ENCODE measurements at places on chromosomes 12 and 14.
A peak's percentile ranks its signal among the peaks of the same experiment; 100 is the strongest.

GRCh38 chr14:56154321-56154720 lies 36.1 kb downstream of the PELI2 start:
- no peak for DNase-seq

GRCh38 chr14:25094171-25094907 lies 44.4 kb upstream of the STXBP6 start:
- DNase-seq = no peak

DNA sequence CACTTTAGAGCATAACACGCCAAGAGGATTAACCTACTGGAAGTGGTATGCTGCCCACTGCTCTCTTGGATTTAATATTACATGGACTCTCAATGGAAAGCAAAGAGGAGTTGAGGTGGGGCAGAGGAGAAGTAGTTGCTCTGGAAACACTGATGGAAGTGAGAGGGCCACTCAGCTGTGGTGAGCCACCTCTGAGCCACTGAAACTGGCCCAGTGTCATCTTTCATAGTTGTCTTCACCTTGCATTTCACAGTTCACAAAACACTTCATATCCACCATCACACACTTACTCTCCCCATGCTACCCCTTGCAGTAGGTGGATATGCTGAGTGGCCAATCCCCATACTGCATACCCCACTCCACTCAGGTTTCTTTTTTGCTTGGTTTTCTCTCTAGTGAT lies 12.2 kb upstream of the PCED1B start:
- DNase-seq = no peak

DNA sequence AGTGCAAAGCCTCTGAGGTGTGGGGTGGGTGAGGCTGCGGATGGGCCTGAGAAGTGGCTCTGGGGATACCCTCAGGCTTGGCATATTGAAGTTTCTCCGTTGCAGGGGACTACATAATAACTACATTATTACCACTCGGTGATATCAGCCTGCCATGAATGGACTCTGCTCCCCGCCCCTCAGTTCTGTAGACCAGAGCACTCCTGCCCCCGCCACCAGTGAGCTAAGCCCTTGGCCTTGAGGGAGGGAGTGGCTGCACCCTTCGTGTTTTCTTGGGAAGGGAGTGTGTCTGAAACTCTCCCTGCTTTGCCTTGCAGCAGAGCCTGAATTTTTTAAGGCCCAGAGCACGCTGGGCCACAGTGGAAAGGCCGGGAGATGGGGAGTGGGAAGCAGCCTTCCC lies 1.7 kb downstream of the ORAI1 start:
- no peak for DNase-seq

DNA sequence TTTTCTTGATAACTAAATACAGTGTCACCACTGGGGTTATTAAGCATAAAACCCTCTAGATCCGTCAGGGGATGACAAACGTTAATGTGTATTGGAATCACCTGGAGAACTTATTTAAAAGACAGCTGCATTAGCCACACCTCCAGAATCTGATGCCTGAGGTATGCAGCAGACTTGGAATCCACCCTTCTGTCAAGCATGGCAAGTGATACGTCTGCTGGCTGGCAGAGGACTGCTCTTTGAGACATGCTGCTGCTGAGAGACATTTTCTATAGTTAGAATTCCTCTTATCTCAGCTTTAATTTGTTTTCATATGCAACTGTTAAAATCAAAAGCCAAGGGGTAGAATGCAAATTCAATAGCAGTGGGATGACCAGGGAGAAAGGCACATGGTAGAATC lies 496.3 kb downstream of the NELL2 start:
- no peak for DNase-seq

DNA sequence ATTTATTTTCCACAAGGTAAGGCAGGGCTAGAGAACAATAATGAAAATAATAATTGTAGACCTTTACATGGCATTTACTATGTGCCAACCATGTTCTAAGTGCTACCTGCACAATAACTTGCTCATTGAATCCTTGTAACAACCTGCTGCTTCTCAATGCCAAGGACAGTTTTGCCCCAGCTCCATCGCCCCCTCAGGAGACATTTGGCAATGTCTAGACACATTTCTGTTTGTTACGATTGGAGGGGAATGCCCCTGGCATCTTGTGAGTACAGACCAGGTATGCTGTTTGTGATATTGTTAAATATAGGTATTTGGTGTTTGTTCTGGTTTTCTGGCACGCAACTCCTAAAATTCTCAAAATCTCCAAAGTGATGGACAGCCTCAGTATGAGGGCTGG lies 8.1 kb upstream of the ATXN2 start:
- no peak for DNase-seq

- DNase-seq = no peak
These were observed 18.4 kb downstream of the FAR2 start for GRCh38 chr12:29167445-29167844.

GRCh38 chr14:31070431-31070830 lies 44.3 kb upstream of the STRN3 start:
- no peak for DNase-seq

- peak; percentile 59 for DNase-seq
These were observed 111.4 kb downstream of the EGLN3 start for GRCh38 chr14:33839193-33840076.

DNA sequence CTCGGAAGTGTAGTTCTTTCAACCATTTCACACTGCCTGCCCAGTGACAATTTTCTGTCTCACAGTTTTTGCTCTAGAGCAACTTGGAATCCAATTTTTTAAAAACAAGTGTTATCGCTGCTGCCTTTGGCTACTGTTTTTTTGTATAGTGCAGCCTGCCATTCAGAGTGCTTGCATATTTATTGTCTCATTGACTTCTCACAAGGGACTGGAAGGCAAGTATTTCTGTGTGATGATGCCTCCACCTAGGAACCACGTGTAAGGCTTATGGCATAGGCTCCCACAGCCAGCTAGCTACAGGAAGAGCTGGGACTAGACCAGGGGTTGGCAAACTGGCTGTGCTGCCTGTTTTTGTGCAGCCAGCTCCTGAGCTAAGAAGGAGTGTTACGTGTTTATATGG lies 903 bp downstream of the PARPBP start:
- no peak for DNase-seq

DNA sequence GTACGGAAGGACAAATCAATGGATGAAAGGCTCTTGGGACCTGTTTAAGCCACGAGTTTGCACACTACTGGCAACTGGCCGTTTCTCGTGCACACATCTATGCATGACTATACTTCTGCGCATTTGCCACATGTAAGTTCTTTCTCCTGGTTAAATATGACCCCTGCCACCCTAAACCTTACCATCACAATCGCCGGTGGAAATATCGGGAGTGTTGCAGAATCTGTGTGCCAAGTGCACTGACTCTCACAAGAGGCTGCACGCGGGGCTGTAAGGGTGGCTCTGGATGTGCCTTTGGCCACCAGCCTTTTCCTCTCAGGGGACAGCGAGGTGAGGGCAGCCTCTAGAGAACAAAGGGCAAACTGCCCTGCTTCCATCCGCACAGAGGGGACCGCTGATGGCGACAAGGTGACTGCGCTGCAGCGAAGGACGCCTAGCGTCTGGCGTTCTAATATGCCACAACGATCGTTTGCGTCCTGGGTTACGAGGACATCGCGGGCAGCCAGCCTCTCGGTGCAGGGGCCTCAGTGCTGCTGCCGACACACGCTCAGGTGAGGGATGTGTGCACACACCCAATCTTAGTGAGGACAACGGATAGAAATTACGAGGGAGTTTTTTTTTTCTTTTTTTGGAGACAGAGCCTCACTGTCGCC lies 232.2 kb downstream of the PCNX1 start:
- no peak for DNase-seq

DNA sequence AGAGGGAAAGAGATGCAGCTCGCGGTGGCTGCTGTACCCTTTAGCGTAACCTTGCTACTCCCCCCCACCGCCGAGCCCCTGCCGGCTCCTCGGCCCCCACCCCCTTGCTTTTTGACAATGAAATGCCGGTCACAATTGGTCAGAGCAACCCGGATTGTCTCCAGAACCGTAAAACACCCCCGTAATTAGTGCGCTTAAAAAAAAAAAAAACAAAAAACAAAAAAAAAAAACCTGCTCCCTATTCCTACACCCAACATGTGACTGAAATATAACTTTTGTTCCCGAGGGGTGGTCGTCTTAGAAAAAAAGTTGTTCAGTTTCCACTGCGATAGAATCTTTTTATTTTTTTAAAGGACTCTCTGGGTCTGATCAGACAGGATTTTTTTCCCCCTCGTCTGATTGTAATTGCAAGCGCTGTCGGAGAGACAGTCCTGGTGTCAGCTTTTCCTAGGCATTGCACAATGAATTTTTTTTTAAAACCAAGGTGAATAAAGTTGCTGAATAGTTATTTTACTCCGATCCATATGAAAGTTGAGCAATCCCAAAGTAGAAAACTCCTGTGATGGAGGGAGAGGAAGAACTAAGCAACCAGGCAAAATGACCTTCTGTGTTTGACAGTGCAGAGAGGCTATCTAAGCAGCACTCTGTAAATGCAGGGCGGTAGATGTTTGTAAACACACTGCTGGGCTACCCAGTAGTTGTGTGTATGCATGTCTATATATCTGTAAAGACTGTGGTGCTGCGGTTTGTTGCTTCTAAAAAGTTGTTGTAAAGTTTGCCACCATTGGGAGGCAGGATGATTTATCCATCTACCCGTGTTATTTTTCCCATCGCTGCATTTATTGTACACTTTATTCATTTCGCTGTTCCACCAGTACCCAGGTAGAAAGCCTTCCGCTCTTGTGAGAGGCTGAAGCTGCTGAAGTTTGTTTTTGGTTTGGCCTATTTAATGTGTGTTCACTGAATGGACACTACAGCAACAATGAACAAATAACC lies 1.1 kb downstream of the ETV6 start:
- peak; percentile 38 for DNase-seq

- DNase-seq = no peak
These were observed 84.7 kb upstream of the OVCH1 start for GRCh38 chr12:29582146-29582545.

- DNase-seq = no peak
These were observed 9.3 kb upstream of the SERPINA5 start for GRCh38 chr14:94571950-94572349.

- DNase-seq = no peak
These were observed 129.6 kb upstream of the CDKN3 start for GRCh38 chr14:54267172-54267571.

DNA sequence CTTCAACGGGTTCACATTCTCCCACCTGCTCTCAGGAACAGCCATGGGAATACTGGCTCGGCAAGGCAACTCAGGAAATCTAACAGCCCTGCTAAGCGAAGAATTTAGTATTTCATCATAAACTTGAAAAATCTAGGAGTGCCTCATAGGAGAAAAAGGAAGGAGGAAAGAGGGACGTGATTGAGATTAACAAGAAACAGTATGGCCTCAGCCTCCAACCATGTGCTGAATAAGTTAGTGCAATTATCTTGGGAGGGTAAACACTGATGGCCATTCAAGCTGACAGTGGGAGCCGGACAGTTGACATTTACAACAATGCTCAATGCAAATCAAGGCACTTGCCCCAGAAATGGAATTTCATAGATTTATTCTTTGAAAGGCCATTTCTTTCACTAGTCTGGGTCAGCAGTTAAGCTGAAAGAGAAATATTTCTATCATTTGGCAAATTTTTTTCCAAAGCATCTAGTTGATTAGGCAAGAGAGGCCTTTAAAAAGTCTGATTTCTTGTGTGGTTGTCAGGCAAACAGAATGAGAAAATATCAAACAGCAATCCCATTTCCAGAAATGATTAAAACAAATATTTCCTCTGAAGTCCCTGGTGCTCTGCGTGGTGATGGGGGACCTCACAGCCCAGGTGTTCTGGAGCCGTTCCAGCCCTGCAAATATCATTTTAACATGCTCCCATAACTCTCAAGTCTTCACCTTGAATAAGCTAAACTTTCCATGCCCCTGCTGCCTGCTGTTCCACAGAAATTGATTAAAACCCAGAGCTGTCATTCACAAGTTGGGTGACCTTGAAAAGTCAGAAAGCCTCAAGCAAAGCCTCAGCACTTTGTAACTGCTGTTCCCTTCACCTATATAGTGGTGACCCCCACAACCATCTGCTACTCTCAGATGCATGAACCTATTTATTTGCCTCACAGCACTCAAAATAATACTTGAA lies 121.6 kb downstream of the PHLDA1 start:
- DNase-seq = no peak

- no peak for DNase-seq
These were observed 473.1 kb downstream of the ATP23 start for GRCh38 chr12:58414398-58414871.

DNA sequence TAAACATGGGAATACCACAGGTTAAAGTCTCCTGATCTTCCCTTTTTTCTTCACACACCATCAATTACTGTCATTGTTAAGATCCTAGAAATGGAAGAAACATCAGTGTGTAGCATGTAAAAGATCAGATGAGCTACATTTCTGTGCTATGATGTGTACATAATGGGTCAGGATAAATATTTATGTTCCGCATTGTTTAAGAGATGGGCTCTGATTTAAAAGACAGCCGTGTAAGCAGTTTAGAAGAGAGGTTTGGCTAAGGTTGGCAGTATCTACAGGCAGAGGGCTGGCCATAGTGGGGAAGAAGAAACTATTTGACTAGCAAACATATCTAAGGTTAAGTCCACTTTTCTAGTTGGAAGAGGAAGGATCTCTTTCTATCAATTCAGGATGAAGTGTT lies 49.4 kb downstream of the LRRC9 start:
- DNase-seq = no peak

DNA sequence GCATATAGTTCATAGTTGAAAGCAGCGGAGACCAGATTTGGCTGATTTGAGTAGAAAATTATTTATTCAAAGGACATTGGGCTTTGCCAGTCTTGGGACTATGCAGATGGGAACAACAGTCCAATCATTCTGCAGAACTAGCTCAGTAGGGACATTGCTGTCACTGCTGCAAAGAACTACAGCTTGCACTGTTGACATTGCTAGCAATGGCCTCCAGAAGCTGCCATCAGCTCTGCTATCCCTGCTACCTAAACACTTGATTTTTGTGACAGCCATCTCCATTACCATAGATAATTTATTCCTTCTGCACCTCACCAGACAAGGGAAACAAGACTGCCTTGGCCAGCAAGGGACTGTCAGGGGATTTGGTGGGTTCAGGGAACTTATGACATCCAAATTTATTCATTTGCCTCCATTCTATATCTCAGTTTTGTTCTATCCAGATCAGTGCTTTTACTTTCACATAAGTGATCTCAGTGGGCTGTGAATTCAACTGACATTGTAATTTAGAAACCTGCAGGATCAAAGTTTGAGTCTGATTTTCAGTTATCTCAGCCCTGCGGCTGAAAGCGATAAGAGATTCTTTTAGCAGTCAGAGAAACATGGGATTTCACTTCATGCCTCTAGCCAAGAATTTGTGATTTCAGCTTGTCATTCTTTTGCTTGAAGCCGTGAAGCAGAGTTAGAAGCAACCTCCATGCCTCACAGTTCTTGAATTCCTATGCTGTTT lies 136.7 kb upstream of the FBXO33 start:
- no peak for DNase-seq

DNA sequence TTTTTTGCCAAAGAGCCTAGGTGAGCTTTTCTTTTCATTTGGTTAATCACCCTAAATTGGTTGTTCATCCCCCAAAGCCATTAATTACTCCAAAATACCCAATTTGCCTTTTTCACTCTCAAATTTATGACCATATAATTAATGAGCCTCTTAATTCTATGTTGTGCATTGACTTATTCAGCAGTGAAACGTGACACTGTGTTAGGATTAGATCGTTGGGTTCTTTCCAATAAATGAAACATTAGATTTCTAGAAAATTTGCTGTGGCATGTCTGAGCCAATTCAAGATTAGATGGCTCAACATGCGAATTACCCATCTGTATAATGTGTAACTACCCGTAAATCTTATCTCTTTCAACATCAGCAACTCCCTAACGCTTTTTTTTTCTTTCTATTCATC lies 273.4 kb downstream of the BMP4 start:
- DNase-seq = no peak

GRCh38 chr12:54387114-54387467 lies 2.6 kb upstream of the ZNF385A start:
- no peak for DNase-seq

GRCh38 chr12:124391340-124392261 lies 96.7 kb downstream of the RFLNA start:
- no peak for DNase-seq
